ENCODE measurements at places on chromosomes 3 and 15. TPM values are rescaled to one million over a fixed set of nuclear protein-coding genes. Genes with fewer than 3 reads are reported as not detected.

Gene AADAC
- not detected for total RNA-seq

Gene UCN2
- total RNA-seq = 1.1 TPM

Gene ADAMTSL3
- total RNA-seq = 0.10 TPM

Gene GABRB3
- total RNA-seq = 3.6 TPM

Gene SLC35G2
- total RNA-seq = 6.7 TPM

Gene TNFAIP8L3
- total RNA-seq = 4.8 TPM

Gene NR2E3
- total RNA-seq = not detected

Gene MUC20
- not detected for total RNA-seq

DNA sequence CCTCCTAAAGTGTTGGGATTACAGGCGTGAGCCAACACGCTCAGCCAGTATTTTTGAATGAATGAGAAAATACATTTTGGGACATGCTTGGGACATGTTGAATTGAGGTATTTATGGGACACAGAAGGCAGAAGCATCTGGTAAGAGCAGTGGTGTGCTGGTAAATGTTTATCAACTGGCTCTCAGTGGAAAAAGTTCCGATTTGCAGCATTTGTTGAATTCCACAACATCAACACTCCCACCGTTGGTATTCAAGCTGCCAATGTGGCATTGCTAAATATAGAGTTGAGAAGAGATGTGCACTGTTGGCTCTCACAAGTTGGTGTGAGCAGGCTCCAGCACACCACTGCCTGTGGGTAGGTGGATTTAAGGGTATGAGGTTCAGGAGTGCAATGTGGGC, 35.8 kb upstream of the LRRFIP2 start:
- no peak for DNase-seq

GRCh38 chr3:28008235-28008634, 233.2 kb upstream of the CMC1 start:
- no peak for DNase-seq

GRCh38 chr3:49295489-49296058, 18.5 kb upstream of the C3orf62 start:
- DNase-seq = no peak

- no peak for DNase-seq
Measured at GRCh38 chr15:92672102-92672501, 16.5 kb upstream of the FAM174B start.

GRCh38 chr15:86300390-86301125, 220.9 kb downstream of the AGBL1 start:
- no peak for DNase-seq

GRCh38 chr3:26375843-26376530, 246.6 kb upstream of the LRRC3B start:
- DNase-seq = no peak

DNA sequence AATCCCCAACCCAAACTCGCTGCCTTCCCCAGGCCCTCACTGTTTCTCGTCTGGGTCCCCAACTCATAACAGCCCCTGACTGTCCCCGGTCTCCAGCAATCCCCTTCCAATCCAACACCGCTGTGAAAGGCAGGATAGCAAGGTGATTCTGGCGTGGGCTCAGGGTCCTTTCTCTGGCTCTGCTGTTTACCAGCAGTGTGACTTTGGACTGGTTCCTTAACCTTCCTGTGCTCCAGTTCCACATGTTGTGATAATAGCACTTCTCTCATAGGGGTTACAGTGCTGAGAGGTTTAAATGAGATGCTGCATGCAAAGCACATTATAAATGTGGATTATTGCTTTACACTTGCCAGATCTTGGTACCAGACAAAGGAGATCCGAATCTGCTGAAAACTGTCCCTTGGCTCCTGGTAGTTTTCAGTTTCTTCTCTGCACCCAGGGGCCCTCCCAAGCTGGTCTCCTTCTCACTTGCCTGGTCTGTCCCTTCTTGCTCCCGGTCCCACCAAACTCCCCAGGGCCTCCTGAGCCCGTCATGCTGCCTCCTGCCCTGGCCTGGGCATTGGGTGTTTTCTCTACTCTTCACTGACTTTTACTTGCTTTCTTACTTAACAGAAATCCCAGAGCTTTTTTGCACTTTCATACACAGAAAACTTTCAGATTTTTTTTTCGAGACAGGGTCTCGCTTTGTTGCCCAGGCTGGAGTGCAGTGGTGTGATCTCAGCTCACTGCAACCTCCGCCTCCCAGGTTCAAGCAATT, 26.8 kb upstream of the CYP11A1 start:
- no peak for DNase-seq

GRCh38 chr3:192825216-192825615, 92.4 kb downstream of the MB21D2 start:
- DNase-seq = no peak

DNA sequence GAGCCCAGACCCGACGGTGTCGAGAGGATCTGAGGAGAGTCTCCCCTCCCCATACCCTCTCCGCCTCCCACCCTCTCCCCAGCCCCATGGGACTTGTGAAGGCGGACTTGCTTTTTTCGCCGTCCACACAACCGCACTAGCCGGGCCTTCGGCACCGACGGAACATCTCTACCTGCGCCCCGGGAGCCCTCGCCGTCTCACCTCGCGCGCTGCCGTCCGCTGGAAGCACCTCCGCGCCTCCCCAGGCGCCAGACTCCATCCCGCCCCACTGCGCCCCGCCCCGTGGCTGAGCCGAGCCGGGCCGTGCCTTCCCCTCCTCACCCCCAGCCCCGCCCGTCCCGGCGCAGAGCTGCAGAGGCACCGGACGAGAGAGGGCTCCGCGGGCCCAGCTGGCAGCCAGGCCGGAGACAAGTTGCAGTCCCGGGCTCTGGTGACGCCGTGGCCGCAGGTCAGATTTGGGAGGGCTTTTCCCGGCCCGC, at the start of the genes DUOX1 and DUOXA1:
Gene DUOX1 (plus strand): TSS at position 344 of the 479 bp plus-strand sequence. CDS start 1,973 bp downstream, outside the sequence.
Gene DUOXA1 (minus strand): TSS at position 229 of the 479 bp plus-strand sequence. CDS start 6,865 bp downstream, outside the sequence.
- DNase-seq = no peak

- no peak for DNase-seq
Measured at GRCh38 chr3:66425576-66426114, 75.2 kb downstream of the LRIG1 start.

DNA sequence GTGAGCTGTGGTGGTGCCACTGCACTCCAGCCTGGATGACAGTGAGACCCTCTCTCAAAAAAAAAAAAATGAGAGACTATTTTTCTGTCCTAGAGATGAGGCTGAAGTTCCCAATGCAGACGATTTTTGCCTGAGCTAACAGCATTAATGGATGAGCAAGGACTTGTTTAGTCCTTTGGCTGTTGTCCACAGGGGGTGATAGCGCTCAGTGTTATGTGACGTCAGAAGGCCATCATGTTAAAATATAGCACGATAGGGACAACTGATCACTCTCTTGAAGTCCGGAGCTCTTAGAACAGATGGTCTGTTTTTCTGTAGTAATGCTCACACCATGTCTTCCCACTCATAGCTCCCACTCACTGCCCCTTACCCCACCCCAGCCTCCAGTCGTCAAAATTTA, 6.8 kb downstream of the TRNT1 start:
- no peak for DNase-seq

- DNase-seq = peak; percentile 56
Measured at GRCh38 chr3:115146032-115146417, 1.1 kb downstream of the ZBTB20 start.

- DNase-seq = no peak
Measured at GRCh38 chr3:77539677-77540076, 499.8 kb downstream of the ROBO2 start.

- no peak for DNase-seq
Measured at GRCh38 chr15:26615927-26616302, 157.0 kb downstream of the GABRB3 start.

DNA sequence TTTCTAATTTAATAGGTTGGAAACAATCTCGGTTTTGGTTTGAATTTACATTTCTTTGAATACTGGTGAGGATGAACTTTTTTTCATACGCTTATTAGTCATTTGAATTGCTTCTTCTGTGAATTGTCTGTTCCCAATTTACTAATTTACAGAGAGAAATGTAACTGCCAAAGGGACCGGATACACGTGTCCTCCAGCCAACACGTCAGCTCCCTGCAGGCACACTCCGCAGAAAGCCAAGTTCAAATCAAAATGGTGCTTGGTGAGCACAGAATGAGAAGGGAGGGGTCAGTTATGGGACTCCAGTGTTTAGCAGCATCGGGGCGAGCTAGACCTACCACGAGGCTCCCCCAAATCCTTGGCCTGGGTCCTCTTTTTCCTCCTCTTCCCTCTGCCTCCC, 10.8 kb upstream of the TSEN2 start:
- no peak for DNase-seq

GRCh38 chr15:75732177-75732808, 19.6 kb upstream of the CSPG4 start:
- DNase-seq = no peak

- no peak for DNase-seq
Measured at GRCh38 chr15:45785897-45786296, 151.1 kb downstream of the SQOR start.

GRCh38 chr15:68700455-68701123, 120.1 kb downstream of the ANP32A start:
- peak; percentile 72 for DNase-seq

DNA sequence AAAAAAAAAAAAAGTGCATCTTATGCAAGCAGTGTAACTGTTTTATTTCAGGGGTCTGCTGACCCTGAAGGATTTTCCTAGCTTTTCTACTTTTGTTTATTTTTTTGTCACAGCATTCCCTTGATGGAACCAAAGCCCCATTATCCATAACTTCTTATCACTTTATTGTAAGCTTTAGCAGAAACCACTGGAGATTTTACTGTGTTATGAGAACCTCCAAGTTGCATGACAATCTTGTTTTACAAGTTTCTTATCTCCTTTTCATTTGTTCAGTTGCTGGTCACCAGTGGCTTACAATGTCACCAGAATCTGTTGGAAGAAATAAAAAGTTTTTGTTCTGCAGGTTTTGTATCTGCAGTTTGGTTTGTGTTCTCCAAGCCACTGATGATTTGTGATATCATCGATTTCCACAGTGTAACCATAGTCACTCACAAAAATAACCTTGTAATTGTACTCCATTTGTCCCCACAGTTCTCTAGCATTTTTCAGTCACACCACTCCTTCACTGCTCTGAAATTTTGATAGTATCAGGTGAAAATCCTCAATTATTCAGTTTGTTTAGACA, 660.0 kb downstream of the RBMS3 start:
- DNase-seq = no peak

DNA sequence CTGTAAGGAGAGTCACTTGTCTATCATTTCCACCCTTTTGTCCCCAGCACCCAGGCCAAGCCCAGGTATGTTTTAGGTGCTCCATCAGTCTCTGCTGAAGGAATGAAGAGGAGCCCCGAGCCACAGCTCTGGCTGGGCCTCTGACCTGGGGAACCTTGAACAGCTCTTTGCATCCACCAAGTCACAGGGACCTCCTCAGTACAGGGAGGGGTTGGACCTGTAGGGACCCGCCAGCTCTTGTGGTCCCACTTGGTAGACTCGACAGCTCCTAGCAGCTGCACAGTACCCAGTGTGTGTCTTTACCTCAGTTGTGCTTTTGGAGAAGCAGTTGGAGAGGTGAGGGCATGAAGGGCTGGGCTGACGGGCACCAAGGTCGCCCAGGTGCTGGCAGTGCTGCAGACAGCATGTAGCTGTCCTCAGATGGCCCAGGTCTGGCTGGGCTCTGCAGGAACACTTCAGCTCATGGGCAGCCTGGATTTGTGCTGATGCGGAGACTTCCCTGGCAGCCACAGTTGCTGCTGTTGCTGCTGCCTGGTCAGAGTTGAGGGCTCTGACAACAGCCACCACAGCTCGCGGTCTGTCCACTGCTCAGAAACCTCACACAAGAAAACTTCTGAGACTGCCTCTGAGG, 123.6 kb downstream of the CACNA1D start:
- DNase-seq = no peak

- no peak for DNase-seq
Measured at GRCh38 chr15:70179309-70179892, 81.7 kb upstream of the TLE3 start.
